NCI-H1417 treated with DMSO at 0.1 percent for 48 hours (cell line): ENCODE measurements at places on chromosomes 2 and 18.

DNA sequence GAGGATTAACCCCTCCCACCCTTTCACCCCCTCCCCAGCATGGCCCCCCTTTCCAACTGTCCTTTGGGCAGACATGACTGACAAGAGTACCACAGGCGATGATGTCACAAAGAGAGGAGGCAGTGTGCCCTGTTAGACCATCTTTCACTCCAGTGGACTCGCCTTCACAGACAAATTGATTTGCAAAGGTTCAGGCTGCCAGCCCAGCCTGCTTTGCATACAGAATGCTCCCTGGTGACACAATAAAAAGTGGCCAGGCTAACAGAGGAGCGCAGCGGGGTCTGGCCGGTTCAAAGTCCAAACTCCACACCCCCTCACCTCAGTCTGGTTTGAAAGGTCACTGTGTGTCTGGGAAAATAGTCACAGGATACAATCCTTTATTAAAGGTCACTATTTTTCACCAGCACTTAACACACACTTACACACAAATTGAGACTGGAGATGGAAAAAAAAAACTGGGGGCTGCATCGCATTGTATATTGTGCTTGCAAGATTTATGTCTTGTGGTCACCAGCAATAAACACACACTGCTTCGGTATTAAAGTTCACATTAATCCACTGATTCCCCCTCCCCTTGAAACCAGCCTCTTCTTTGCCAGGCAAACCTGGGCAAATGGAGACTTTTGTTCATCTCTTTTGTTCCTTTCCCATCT lies 236.9 kb downstream of the BCL11A start:
- no peak for DNase-seq

- DNase-seq, result no peak
These were observed 106.5 kb downstream of the PIGN start for GRCh38 chr18:62080172-62080900.

GRCh38 chr2:99689145-99689742 lies 199.4 kb upstream of the REV1 start:
- DNase-seq, result no peak

- DNase-seq, result no peak
These were observed 828.0 kb upstream of the CDH2 start for GRCh38 chr18:29004921-29005320.

- DNase-seq, result no peak
These were observed 571.5 kb downstream of the SLC4A3 start for GRCh38 chr2:220198896-220199295.
